ENCODE measurements at places on chromosomes 4 and X. TPM values are rescaled to one million over a fixed set of nuclear protein-coding genes. Genes with fewer than 3 reads are reported as not detected.

The FAM53A gene
- total RNA-seq: 2.9 TPM

The SPARCL1 gene
- 208 TPM for total RNA-seq

The HMX1 gene
- total RNA-seq: not detected

The CT55 gene
- total RNA-seq: not detected

The AGTR2 gene
- not detected for total RNA-seq

The NDST3 gene
- total RNA-seq: not detected

The PLXNB3 gene
- total RNA-seq: 0.94 TPM

The NPY1R gene
- 0.12 TPM for total RNA-seq

The CTAG2 gene
- total RNA-seq: not detected

The CT45A7 gene
- total RNA-seq: not detected

The OPHN1 gene
- 4.1 TPM for total RNA-seq
